ENCODE measurements at places on chromosomes 16 and 17.

DNA sequence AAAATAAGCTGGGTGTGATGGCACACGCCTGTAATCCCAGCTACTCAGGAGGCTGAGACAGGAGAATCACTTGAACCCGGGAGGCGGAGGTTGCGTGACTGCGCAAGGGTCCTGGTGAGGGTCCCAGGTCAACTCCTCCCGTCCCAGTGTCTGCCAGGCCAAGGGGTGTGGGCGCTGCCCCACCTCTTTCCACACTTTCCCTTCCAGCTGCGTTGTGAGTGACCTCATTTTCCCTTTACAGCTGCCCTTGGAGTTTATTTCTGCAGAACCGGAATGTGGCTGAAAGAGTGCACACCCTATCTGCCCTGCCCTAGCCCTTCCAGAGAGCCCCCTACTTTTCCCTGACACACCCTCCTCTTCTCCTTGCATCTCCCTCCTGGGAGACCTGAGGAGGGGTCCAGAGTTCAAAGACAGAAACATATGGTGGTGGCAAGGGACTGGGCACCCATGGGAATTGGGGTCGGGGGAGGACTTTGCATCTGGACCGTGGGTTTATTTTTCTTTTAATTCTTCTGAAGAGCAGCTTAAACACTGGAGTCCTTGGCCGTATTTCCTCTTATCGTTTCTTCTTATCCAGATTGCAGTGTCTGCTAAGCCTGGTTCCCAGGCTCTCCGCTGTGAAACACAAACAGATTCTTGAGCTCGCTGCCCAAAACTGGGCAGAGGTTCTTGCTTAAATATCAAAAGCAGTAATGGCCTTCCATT is 20.9 kb downstream of the MRC2 start:
- DNase-seq = no peak

DNA sequence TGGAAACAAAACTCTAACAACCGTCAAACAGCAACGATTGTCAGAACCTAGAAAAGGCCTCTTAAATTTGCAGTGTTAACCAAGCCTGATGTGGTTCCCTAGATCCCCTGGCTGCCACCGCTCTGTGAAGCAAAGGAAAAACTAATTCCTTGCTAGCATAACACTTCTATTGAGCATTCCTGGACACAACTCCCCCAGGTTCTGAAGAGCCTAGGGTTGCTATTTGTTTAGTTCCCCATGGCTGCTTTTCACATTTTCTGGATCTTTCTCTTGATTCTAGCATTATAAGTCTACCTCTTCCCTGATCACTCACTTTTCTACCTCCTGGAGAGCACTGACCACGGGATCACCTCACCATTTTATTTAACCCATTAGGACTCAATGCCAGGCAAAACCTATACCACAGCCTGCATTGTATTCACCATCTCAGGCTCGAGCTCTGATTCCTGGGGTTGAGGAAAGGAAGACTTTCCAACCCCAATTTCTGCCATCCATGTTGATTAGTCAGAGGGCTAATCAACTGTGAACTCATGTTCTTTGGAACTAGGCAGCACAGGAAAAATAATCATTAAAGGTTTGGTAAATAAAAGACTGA is 692 bp upstream of the KCNJ16 start:
- DNase-seq = no peak

DNA sequence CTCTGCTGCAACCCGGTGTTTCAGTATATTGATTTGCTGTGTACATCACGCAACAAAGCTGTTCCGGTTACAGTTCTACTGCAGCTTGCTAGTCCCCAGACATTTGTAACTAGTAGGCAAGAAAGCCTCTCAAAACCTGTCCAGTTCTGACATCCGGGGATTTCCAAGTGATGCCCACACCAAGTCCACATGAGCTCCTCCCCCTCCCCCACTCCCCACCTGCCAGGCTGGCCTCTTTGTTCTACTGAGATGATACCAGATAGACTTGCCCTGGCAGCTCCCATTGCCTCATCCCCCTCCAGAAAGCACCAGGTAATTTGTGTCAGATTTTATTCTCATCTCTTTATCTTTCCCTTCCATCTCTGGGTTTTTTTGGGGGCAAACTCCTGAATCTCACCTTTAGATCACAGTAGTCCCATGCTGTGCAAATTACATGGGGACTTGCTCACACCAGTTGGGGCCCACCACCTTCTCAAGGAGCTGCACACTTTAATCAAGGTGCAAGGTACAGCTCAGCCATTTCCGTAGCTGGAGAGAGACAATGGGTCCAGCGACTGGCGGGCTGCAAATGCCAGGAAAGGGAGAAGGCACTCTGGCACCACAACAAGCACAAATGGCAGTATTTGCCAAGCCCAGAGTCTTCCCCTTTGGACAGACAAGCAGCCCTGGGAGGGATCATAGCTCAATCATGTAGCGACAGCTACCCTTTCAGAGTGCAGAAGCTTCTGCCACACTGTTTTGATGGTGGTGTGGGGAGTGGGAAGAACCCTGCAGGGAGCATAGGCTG is 183.1 kb downstream of the CYLD start:
- DNase-seq = no peak

DNA sequence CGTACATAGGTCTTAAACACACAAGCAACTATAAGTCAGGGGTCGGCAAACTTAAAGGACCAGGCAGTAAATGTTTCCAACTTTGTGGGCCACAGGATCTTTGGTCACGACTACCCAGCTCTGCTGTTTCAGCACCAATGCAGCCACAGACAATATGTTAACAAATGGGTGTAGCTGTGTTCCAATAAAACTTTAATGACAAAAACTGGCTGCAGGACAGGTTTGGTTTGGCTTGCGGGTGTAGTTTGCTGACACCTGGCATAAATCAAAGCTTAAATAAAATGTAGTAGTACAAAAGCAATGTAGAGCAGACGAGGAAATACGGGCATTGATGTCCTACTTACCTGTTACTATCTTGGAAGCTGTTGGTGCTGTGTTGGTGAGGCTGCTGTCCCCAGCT is 84.7 kb downstream of the SLC5A11 start:
- DNase-seq = no peak

- no peak for DNase-seq
These were observed 30.1 kb upstream of the HAPSTR1 start for GRCh38 chr16:9061358-9061813.

- DNase-seq = no peak
These were observed 89.1 kb downstream of the NLK start for GRCh38 chr17:28131599-28131998.

DNA sequence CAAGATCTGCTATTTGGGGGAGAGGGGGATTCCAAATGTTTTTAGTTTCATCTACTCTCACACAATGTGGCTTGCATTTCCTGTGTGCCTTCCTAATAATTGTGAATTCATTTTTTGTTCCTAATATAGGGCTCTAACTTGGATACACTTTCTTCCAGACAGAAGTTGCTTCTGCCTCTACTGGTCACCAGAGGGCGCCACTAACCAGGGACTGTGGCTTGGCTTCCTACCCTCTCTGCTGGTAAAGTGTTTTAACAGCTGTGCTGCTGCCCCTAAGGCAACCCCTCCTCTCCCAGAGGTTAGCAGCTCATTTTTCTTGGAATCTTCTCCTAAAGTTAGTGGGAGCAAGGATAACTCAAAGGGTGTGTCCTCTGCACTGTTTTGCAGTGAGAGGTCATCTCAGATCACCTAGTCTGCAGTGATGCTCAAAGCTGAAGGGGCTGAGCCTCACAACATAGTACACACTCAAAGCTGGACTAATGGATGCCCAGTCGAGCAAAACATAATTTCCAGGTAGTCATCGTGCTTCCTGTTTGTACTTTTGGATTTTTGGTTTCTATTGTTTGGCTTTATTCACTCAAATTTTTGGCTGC is 5.0 kb upstream of the PRSS54 start:
- DNase-seq = no peak

DNA sequence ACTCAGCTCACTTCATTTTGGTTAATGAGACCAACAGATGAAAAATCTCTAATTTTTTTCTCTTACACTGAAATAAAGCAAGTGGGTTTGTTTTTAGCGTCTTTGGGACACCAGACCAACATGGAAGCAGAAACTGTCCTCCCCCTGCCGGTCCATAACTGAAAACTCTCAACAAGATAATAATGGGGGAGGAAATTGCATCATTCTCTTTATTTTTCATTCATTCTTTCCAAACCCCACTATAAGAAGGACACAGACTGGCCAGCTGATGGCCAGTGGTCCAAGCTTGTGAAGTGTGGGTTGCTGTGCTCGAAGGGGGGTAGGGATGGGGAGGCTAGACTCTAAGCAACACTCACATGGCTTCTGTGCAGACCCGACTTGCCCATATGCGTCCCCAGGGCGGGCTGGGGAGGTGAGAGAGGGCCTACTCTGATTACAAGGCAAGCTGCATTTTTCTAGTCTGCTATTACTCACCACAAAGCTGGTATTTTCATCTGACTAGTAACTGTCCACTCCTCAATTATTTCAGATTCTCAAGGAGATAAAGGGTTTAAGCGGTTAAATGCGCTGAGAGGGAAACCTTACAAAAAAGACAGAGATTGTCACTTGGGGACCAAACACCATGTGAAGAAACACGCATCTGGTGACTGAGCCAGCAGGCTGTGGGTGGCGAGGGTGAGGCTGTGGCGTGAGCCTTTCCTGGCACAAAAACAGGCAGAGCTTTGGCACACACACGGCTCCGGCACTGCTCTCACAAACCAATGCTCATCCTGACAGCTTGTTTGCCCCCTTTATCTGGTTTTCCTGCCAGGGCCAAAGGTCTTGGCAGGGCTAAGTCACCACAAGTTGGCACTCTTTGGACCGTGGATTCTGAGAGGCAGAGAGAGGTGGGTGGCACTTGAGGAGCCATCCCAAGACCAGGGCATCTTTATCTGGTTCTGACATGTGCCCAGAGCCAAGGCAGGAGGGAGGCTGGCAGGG is 38.2 kb downstream of the MARF1 start:
- no peak for DNase-seq

DNA sequence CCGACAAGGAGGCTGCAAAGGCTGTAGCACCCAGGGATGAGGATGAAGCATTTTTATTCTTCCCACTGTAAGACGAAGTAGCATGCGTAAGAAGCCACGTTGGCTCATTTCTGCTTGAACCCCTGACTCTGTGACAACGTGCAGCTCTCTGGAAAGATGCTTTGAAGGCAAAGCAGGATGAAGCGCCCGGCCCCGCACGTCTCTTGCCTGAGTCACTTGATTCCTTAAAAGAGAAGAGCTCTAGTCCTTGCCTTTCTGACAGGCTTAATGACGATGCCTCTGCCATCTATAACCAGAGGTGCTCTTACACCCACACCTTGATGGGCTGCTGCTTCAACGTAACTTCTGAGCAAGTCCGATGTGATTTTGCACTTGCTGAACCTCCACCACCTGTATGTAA is 76.7 kb upstream of the MED9 start:
- no peak for DNase-seq

DNA sequence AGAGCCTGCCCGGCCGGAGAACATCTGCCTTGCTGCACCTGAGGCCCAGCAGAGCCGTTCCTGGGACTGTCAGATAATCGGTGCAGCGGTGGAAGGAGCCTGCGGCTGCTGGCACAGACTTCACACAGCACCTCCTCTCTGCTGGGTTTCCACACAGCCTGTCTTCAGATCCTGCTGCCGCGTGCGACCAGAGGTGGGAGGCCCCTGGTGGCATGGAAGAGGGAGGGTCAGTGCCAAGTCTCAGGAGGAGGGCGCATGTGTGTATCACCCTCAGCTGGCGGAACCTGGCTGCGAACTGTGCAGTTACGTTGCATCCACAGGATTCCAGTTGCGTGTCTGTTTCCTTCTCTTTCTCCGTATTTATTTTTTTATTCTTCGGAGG is 3.3 kb downstream of the CDK5R1 start:
- DNase-seq = no peak

- DNase-seq = no peak
These were observed 238.1 kb downstream of the ZNF423 start for GRCh38 chr16:49617710-49618330.

- DNase-seq = peak; percentile 53
These were observed at the start of gene ACSF3 for GRCh38 chr16:89093602-89094251. TSS of gene ACSF3 (plus strand) at chr16:89093852. CDS start at chr16:89100682, 6,830 bp downstream.

DNA sequence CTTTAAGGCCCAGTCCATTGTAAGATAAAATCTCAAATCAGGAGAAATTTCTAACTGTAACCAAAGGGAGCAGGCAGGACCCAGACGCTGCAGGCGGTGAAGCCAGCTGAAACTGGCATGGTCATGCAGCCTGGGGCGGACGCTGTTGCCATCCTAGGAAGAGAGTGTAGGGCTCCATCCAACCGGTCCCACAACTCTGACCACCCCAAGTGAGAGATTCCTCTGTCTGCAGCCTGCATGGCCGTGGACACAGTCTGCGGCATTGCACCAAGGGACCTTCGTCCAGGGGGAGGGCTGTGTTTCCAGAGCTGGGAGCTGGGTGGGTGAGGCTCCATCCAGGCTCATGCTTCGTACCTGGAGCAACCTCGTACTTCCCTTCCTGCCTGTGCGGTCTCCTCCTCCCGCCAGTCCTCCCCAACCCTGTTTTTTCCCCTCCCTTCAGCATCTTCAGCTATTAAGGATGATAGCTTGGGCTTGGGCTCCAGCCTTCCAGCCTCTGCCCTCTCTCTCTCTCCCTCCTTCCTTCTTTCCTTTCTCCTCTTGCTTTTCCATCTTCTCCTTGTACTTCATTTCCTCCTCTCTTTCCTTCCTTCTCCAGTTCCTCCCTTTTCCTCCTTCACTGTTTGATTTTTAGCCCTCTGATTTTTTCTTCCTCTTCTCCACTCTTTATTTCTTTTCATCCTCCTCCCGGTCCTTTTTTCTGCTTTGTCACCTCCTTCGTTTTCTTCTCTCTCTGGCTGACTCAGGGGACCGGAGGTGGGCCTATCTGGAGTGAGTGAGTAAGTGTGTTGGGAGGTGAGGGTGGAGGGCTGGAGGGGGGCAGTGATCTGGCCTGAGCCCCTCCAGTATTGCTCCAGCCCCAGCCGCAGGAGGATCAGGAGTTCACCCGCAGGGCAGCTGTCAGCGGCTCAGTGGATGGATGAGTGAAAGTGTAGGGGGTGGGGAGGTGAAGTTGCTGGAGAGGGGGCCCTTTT is 17.0 kb upstream of the LHX1 start:
- DNase-seq = no peak

- no peak for DNase-seq
These were observed 132.6 kb upstream of the NOL11 start for GRCh38 chr17:67585077-67585602.

DNA sequence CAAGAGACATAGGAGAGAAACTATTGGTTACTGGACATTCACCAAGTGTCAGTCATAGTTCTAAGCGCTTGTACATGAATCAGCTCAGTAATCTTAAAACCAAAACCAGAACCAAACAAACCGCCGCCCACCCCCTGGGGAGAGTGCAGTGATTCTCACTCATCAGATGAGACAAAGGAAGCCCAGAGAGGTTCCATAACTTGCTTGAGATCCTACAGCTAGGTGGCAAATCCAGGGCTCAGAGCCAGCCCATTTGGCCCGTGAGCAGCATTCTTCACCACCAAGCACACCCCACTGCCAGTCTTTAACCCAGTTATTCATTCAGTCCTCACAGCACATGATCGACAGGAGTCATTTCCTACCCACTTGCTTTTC is 37.2 kb upstream of the RGS9 start:
- DNase-seq = no peak

GRCh38 chr17:81607431-81607830 is 29.5 kb downstream of the NPLOC4 start:
- DNase-seq = no peak

GRCh38 chr17:73305845-73306836 is 5.7 kb downstream of the CDC42EP4 start:
- no peak for DNase-seq

GRCh38 chr16:66097751-66098150 is 268.7 kb upstream of the CDH5 start:
- DNase-seq = no peak

- DNase-seq = peak; percentile 58
These were observed 72.8 kb downstream of the MMD start for GRCh38 chr17:55348749-55349354.

GRCh38 chr17:19379361-19380065 is 1.2 kb downstream of the MAPK7 start:
- no peak for DNase-seq

- no peak for DNase-seq
These were observed 4.6 kb upstream of the ETV4 start for GRCh38 chr17:43550754-43551153.
